CD8-positive, alpha-beta memory T cell (primary cell): ENCODE measurements at places on chromosomes 7 and 10.
A peak's percentile ranks its signal among the peaks of the same experiment; 100 is the strongest.

DNA sequence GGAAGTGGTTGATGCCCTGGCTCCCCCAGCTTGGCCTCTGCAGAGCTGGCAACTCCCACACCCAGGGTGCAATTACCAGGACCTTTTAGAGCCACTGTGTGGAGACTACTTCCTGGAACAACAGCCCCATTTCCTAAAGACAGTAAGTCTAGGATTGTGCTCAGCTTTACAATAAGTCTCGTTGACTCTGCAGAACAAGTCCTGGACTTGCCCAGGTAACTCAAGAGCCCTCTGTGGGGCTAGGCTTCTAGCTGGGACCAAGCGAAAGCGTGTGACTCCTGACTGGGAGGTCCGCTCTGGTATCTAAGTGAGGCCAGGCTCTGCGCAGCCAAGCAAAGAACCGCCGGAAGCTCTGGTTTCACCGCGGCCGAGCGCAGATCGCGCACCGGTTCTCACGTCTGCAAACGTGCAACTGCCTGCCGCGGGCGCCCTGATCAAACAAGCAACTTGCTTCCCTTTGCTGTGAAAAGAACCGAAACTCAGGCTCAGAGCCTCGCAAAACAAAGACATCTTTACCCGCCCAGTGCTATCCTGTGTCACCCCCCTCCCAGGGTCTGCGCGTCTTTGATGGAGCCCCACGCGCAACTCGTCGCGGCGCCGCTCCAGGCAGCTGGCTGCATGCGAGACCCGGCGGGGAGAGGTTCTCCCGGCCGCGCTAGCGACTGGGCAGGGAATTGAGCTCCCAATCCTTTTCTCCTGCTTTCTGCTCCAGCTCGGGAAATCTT lies 4.4 kb upstream of the PDLIM1 start:
- peak; percentile 4 for DNase-seq

- no peak for DNase-seq
These were observed 157.9 kb upstream of the GRM3 start for GRCh38 chr7:86485827-86486226.

DNA sequence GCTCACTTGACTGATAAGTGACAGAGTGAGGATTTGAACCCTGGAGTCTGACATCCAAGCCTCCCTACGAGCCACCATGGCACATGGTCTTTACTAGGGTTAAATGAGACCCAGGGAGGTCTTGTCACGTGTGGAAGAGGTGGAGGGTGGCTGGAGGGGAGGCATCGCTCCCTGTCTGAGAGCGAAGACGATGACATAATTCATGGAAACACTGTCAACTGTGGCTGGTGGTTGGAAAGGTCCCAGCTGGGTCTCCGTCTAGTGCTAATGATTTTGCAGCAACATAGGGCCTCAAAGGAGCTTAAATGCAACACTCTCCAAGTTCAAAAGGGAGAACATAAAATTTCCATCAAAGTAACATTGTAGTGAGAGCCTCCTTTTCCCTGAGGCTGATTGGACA lies 99.9 kb upstream of the BAIAP2L1 start:
- DNase-seq: no peak

- no peak for DNase-seq
These were observed 9.5 kb upstream of the LMTK2 start for GRCh38 chr7:98097042-98097645.

GRCh38 chr10:73802276-73802991 lies 9.0 kb downstream of the NDST2 start:
- no peak for DNase-seq

GRCh38 chr10:92799568-92799967 lies 48.8 kb upstream of the EXOC6 start:
- no peak for DNase-seq

DNA sequence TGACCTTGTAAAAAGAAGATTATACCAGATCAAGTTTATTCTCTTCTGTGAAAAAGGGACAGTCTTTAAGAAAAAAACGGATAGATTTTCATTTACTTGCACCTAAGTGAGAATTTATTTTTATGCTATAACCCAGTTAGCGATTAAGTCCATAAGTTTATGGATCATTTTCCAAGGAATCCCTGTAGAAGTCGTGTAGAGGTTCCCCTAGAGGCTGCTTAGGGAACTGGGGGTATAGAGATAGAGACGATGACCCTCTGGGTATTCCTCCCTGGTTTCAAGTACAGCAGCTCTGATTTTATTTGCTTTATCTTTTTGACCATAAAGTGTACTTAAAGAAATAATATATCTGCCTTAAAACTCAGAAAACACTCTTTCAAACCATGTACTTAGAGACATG lies 648.4 kb upstream of the LRRTM3 start:
- DNase-seq: no peak

GRCh38 chr7:73577627-73578341 lies 595 bp downstream of the TBL2 start:
- no peak for DNase-seq

- DNase-seq: no peak
These were observed 31.5 kb downstream of the BTAF1 start for GRCh38 chr10:91955114-91955513.

- DNase-seq: no peak
These were observed 6.0 kb downstream of the PLAU start for GRCh38 chr10:73916761-73917470.

GRCh38 chr7:134472572-134473244 lies 13.8 kb upstream of the AKR1B1 start:
- no peak for DNase-seq

- no peak for DNase-seq
These were observed 204.6 kb upstream of the INHBA start for GRCh38 chr7:41907444-41907843.

- no peak for DNase-seq
These were observed 119.6 kb downstream of the CHN2 start for GRCh38 chr7:29314148-29314547.

- DNase-seq: no peak
These were observed 63.5 kb downstream of the FAM53B start for GRCh38 chr10:124680675-124681074.

GRCh38 chr10:129771576-129771975 lies 192.5 kb downstream of the EBF3 start:
- no peak for DNase-seq

- no peak for DNase-seq
These were observed 121.8 kb downstream of the KMT2C start for GRCh38 chr7:152313831-152314604.

- no peak for DNase-seq
These were observed 2.6 kb upstream of the ZNF503 start for GRCh38 chr10:75403939-75404814.

GRCh38 chr10:19332304-19332703 lies 283.7 kb downstream of the MALRD1 start:
- DNase-seq: no peak

- DNase-seq: no peak
These were observed 4.3 kb upstream of the CHCHD2 start for GRCh38 chr7:56110611-56111010.
